Activated B cell treated with CpG ODN at 0.5 μM for 24 hours (primary cell): ENCODE measurements at places on chromosomes 7 and 10.

GRCh38 chr7:124992851-124993562 lies 63.4 kb upstream of the POT1 start:
- no peak for DNase-seq

- no peak for DNase-seq
These were observed 280.5 kb downstream of the ELFN1 start for GRCh38 chr7:1950452-1951158.

- DNase-seq = no peak
These were observed 80.4 kb downstream of the EGFR start for GRCh38 chr7:55099066-55099820.

DNA sequence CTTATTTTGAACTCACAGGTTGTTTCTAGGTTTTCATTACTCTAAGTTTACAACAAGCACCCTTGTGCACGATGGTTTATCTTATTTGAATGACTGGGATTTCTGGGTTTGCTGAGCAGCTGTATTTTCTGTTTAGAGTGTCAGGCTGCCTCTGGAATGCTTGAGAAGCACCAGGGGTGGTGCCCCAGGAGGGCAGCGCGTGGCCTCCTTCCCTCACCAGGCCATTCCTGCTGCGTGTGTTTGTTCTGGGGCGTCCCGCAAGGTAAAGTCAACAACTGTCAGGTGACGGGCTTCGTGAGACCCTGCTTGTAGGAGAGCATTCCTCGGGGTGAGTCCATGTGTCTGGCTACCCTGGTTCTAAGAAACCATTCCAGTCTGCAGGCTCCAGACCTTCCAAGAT lies 54.9 kb downstream of the FAM171A1 start:
- DNase-seq = no peak

DNA sequence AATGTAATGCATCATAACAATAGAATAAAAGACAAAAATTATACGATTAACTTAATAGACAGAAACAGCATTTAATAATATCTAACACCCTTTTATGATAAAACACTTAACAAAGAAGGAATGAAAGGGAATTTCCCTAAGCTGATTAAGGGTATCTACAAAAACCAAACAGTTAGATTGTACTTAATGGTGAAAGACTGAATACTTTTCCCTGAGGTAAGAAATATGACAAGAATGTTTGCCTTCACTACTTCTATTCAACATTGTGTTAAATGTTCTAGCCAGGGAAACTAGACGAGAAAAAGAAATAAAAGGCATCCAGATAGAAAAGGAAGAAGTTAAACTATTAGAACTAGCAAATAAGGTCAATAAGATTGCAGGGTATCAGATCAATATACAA lies 276.9 kb downstream of the BAMBI start:
- DNase-seq = no peak

DNA sequence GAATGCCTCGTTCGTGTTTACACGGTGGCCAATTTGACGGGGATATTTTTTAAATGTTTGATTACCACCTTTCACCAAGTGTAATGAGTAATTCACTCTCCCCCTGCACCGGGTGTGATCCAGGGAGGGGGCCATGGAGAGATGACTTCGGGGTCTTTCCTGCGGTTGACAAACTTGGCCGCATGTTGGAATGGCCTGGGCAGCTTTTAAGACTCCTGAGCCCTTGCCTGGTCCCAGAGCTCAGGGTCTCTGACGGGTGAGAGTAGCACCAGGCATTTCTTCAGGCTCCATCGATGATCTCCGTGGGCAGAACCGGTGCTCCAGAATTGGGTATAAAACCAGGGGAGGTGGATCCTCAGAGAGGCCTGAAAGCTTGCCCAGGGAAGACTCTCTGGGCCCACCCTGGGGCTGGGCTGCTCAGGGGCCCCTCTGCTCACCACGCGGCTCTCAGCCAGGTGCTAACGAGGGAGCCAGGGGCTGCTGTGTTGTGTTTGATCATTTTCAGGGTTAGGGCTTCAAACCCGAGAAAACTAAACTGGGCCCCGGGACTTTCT lies 882 bp downstream of the ZNF282 start:
- peak; percentile 31 for DNase-seq
